Activated naive CD8-positive, alpha-beta T cell treated with anti-CD3 and anti-CD28 coated beads for 36 hours (primary cell): ENCODE measurements at places on chromosomes 7 and 10. TPM values are rescaled to one million over a fixed set of nuclear protein-coding genes. Genes with fewer than 3 reads are reported as not detected.

- no peak for DNase-seq
- H3K4me1 ChIP-seq = no peaks in the 10 kb centered on the region
- H3K36me3 ChIP-seq = no peaks in the 10 kb centered on the region
Observed at GRCh38 chr7:98779800-98780587, 89.8 kb downstream of the TMEM130 start.

- H3K27ac ChIP-seq = no peak overlapping the region
- H3K36me3 ChIP-seq = no peaks in the 10 kb centered on the region
- H3K27me3 ChIP-seq = peaks cover 74% of the 10 kb centered on the region
- H3K4me1 ChIP-seq = no peaks in the 10 kb centered on the region
- peak; percentile 8 for DNase-seq
Observed at GRCh38 chr7:33903791-33904680, 1.3 kb upstream of the BMPER start.

GRCh38 chr7:102321351-102322201 is 34.7 kb downstream of the SPDYE6 start:
- no peaks in the 10 kb centered on the region for H3K36me3 ChIP-seq
- H3K27ac ChIP-seq = no peak overlapping the region
- DNase-seq = peak; percentile 19
- H3K4me1 ChIP-seq = no peaks in the 10 kb centered on the region

- peak; percentile 90 for DNase-seq
- H3K36me3 ChIP-seq = no peaks in the 10 kb centered on the region
- peak overlapping the region; percentile 89 for H3K27ac ChIP-seq
Observed at GRCh38 chr10:101830322-101831168, 12.3 kb upstream of the OGA start.

HOXA5 gene
- not detected for total RNA-seq

DNA sequence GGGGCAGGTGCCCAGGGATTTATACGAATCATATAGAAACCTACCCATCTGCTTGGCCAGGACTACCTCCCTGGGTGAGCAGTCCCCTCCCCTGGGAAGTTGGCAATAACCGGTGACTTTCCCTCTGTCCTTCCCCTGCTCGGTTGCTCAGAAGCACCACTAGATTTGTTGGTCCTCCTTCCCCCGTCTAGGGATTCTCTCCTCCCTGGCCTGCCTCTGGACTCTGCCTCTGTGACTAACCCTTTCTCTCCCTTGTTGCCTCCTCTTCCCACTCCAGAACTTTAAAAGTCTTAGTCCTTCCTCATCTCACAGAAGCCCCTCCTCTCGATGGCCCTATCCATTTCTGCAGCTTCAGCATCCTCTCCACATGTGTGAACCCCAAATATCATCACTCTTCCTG is 9.8 kb downstream of the CALHM3 start:
- H3K4me3 ChIP-seq = no peak overlapping the region
- no peaks in the 10 kb centered on the region for H3K27me3 ChIP-seq
- H3K27ac ChIP-seq = no peak overlapping the region
- no peak for DNase-seq

HOGA1 gene
- not detected for total RNA-seq

- no peak overlapping the region for H3K4me3 ChIP-seq
- DNase-seq = no peak
- peaks cover 2% of the 10 kb centered on the region for H3K36me3 ChIP-seq
- peaks cover 20% of the 10 kb centered on the region for H3K27me3 ChIP-seq
- peaks cover under 1% of the 10 kb centered on the region for H3K4me1 ChIP-seq
Observed at GRCh38 chr10:89814278-89814677, 112.9 kb downstream of the KIF20B start.

LIPJ gene
- total RNA-seq = not detected

- no peaks in the 10 kb centered on the region for H3K36me3 ChIP-seq
- peaks cover 52% of the 10 kb centered on the region for H3K27me3 ChIP-seq
- no peak overlapping the region for H3K4me3 ChIP-seq
Observed at GRCh38 chr10:70441895-70442309, 421 bp upstream of the NODAL start.
